Activated T-cell treated with anti-CD3 and anti-CD28 coated beads, Interleukin-2, amount 50 U/mL, for 48 hours (primary cell): ENCODE measurements at places on chromosomes 12 and 14.

GRCh38 chr14:71380271-71380670, 473.0 kb downstream of the PCNX1 start:
- DNase-seq: no peak

- no peak for DNase-seq
Observed at GRCh38 chr14:73441286-73441685, 17.1 kb downstream of the NUMB start.

DNA sequence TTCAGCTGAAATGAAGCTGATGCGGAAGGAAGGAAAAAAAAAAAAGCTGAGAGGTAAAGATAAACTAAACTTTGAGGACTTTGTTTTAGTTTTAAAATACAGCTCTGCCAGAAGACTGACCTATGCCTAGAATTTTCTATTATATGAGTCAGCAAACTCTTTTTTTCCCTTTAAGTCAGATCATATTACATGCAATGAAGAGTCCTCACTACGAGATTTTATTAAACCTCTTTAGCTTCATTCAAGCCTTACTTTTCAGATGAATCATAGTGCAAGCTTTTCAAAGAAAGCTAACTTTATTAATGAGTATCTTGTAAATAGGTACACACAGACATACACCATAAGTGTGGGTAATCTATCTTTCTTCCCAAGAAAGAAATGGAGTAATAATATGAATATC, 57.8 kb upstream of the FSCB start:
- no peak for DNase-seq

DNA sequence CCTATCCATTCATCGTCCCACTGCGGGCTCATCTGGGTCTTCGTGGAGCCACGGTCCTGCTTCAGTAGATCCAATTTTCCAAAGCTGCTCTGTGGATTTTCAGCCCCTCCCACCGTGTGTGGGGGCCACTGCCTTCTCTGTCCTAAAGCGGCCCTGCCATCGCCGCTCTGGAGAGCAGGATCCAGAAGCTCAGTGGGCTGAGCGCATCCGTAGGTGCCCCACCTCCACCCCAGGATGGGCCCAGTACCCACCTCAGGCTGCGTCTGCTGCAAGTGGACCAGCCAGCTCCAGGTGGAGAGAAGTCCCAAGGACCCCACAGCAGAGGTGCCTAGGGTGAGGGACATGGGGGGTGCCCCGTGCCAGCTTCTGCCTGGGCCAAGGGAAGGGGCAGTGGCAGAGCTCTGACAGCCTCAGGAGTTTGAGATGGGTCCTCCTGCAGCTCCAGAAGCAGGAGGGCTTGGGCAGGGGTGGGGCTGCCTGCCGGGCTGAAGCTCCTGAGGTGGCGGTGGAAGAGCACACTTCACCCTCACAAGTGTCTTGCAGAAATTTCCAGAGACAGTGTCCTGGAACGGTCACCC, 148.1 kb upstream of the C14orf180 start:
- DNase-seq: peak; percentile 6

- DNase-seq: no peak
Observed at GRCh38 chr12:67667276-67668073, 18.9 kb downstream of the DYRK2 start.

DNA sequence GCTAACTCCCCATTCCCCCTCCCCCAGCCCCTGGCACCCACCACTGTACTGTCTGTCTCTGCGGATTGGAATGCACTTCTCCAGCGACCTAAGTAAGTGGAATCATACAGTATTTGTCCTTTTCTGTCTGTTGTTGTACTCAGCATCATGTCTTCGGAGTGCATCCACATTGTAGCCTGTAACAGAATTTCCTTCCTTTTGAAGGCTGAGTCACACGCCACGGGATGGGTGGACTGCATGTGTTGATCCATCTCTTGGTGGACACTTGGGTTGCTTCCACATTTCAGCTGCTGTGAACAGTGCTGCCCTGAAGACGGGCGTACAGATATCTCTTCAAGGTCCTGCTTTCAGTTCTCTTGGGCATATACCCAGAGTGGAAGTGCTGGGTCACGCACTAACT, 34.4 kb downstream of the DDX51 start:
- DNase-seq: no peak

- peak; percentile 37 for DNase-seq
Observed at GRCh38 chr12:112906712-112907414, at the start of gene OAS1. Gene OAS1 (plus strand): TSS chr12:112906962. CDS start chr12:112907040, 78 bp downstream.

DNA sequence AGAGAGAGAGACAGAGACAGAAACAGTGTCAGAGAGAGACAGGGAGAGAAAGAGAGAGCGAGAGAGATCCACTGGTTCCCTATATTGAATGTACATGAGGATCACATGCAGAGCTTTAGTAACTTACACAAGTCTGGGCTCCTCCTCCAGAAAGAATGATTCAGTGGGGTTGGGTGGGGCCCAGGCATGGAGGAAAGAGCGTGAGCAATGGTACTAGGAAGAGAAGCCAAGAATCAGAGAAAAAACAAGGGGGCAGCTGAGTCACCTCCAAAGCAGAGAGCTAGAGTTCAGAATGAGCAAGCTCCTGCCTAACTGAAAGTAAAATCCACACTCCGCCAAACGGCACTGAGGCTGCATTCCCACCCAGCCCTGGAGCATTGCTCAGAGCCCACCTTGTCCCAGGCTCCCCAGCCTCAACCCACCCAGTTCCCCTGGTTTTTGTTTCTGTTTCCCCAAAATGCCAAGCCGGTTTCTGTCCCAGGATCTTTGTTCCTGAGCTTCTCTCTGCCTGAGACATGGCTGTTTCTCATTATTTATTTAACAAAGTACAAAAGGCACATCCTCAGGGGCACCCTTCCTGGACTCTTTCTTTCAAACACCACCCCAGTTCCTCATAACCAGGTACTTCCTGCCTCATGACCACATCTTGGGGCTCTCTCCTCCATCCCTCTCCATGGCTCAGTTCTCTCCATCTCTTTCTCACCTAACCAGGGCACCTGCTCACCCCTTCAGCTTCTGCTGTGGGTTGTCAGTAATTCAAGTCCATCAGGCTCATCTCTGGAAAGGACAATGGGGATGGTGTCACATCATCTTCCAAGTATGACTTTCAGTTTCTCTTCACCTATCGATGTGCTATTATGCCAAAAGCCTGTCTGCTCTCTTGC, 670.3 kb upstream of the TBX3 start:
- DNase-seq: peak; percentile 18

- DNase-seq: no peak
Observed at GRCh38 chr14:100692859-100693558, 33.7 kb upstream of the DLK1 start.

DNA sequence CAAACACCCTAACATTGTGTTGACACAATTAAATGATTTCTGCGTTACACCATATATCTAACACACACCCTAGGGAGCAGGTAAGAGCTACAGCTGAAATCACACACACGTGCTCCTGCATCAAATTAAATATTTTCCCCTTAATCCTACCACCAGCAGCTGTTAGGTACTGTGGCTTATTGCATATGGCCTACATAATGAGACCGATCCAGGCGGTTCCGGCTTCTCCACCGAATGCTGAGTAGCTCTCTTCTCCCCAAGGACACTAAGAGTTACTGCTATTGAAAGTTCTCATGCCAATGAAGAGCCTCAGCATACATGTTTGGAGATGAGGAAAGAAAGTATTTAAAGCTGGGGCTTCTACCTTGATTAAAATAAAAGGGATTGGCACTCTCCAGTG, 472.2 kb upstream of the STXBP6 start:
- DNase-seq: no peak

GRCh38 chr14:32254952-32255679, 52.0 kb upstream of the RNU6-8 start:
- DNase-seq: peak; percentile 48

- peak; percentile 31 for DNase-seq
Observed at GRCh38 chr12:12927211-12928079, 24.5 kb downstream of the GPRC5D start.

GRCh38 chr12:123760267-123760938, 1.7 kb upstream of the DNAH10 start:
- no peak for DNase-seq

DNA sequence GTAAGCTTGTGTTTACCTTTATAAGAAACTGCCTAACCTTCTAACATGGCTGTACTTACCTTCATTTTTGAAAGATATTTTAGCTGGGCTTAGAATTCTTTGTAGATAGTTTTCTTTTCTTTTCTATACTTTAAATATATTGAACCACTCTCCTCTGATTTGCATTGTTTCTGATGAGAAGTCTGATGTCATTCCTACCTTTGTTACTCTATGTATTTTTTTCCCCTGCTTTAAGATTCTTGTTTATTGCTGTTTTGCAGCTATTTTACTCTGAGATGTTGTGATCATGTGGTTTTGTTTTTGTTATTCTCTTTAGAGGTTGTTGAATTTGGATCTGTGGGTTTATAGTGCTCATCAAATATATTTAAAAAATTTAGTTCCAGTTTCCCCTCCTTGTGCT, 31.8 kb downstream of the CNOT2 start:
- no peak for DNase-seq

- DNase-seq: no peak
Observed at GRCh38 chr14:56896231-56896630, 86.0 kb upstream of the OTX2 start.

GRCh38 chr12:117261247-117261646, 71.0 kb upstream of the FBXO21 start:
- no peak for DNase-seq

- DNase-seq: no peak
Observed at GRCh38 chr14:78007160-78007559, 163.0 kb upstream of the NRXN3 start.

GRCh38 chr12:13179211-13180074, 17.1 kb upstream of the EMP1 start:
- peak; percentile 78 for DNase-seq

GRCh38 chr12:13534242-13534641, 337.7 kb downstream of the EMP1 start:
- no peak for DNase-seq

DNA sequence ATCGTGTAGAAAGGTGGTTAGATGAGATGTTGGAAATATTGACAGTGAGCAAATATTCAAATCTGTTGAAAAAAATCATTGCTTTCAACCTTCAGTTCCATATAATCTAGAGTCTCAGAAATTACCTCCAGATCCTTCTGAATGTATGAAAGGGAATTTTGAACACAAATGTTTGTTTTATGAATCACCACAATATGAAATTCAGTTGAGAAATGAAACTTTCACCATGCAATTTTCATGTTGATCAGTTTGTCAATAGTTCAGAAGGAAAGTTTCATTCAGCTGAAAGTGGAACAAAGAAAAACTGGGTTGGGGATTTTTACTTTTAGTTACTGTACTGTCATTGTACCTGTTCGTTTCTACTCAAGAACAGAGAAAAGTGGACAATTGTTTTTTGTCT, 953.6 kb downstream of the SLC6A15 start:
- no peak for DNase-seq

GRCh38 chr12:9669534-9669933, at the start of gene CLEC2D:
Gene CLEC2D (plus strand): TSS chr12:9669713. CDS start chr12:9669735, 22 bp downstream.
- peak; percentile 64 for DNase-seq

GRCh38 chr14:95664066-95664465, 22.2 kb upstream of the TCL1B start:
- no peak for DNase-seq

GRCh38 chr12:43293396-43293795, 258.6 kb downstream of the ADAMTS20 start:
- no peak for DNase-seq

DNA sequence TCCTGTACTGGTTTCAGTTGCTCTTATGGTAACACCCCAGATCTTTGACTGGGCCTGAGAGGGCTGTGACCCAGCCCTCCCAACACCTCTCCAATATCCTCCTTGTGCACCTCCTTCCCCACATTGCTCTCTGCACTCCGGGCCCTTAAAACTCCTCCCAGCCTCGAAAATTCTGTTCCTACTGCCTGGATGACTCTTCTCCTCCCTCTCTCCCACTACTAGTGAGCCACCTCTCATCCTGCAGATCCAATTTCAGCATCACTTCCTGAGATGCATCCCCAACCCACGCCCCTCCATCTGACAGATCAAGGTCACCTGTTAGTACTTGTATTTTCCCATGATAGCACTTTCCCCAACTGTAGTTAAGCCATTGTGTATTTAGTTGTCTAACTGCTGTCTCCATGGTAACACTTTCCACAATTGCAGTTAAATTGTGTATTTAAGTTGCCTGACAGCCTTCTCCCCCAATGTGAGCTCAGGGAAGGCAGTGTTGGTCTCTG, 11.5 kb upstream of the NT5DC3 start:
- DNase-seq: no peak

- DNase-seq: no peak
Observed at GRCh38 chr12:109818905-109819500, 14.2 kb downstream of the TRPV4 start.

- no peak for DNase-seq
Observed at GRCh38 chr12:115404761-115405470, 720.9 kb upstream of the TBX3 start.

GRCh38 chr12:50024805-50025186, 498 bp downstream of the RACGAP1 start:
- DNase-seq: no peak

- no peak for DNase-seq
Observed at GRCh38 chr12:51714666-51715065, 123.6 kb downstream of the SCN8A start.

GRCh38 chr12:75994069-75994740, 37.4 kb downstream of the PHLDA1 start:
- peak; percentile 46 for DNase-seq

DNA sequence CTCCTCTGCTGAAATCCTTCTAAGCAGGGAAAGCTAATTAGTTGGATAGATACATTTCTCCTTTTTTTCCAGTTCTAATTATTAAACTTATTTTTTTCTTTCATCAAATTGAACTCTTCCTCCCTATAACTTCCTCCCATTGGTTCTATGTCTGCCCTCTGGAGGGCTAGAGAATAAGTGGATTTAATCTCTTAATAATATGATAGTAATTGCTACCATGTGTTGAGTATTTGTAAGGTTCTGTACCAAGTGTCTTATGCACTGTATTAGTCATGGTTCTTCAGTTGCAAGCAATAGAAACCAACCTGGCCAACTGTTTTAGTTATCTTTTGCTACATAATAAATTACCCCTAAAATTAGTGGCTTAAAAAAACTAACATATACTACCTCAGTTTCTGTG, 190.5 kb upstream of the PLXNC1 start:
- DNase-seq: no peak

GRCh38 chr12:28035500-28035899, 63.0 kb upstream of the PTHLH start:
- DNase-seq: no peak

- DNase-seq: no peak
Observed at GRCh38 chr14:77238996-77239395, 32.0 kb downstream of the NGB start.

- DNase-seq: no peak
Observed at GRCh38 chr14:93072659-93073357, 42.9 kb downstream of the ITPK1 start.

DNA sequence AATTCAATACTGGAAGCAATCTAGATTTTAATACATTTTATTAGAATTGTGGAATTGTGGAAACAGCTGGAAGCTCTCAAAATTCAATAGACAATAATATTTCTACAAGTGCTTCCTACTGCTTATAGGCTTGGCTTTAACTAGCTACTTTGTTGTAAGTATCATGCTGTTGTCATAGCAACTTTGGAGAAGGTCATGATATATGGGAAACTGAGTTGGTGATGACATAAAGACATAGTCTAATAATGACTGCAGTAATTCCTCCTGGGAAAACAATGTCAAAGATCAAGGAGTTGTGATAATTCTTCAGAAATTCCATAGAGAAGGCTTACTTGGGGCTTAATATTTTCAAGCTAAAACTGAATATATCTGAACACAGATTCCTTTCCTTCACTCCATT, 266.6 kb downstream of the KIF21A start:
- no peak for DNase-seq
